ENCODE measurements at places on chromosomes 12 and 14. TPM values are rescaled to one million over a fixed set of nuclear protein-coding genes. Genes with fewer than 3 reads are reported as not detected.

The RIPK3 gene
- 5.9 TPM for total RNA-seq

The PIK3C2G gene
- total RNA-seq: not detected

DNA sequence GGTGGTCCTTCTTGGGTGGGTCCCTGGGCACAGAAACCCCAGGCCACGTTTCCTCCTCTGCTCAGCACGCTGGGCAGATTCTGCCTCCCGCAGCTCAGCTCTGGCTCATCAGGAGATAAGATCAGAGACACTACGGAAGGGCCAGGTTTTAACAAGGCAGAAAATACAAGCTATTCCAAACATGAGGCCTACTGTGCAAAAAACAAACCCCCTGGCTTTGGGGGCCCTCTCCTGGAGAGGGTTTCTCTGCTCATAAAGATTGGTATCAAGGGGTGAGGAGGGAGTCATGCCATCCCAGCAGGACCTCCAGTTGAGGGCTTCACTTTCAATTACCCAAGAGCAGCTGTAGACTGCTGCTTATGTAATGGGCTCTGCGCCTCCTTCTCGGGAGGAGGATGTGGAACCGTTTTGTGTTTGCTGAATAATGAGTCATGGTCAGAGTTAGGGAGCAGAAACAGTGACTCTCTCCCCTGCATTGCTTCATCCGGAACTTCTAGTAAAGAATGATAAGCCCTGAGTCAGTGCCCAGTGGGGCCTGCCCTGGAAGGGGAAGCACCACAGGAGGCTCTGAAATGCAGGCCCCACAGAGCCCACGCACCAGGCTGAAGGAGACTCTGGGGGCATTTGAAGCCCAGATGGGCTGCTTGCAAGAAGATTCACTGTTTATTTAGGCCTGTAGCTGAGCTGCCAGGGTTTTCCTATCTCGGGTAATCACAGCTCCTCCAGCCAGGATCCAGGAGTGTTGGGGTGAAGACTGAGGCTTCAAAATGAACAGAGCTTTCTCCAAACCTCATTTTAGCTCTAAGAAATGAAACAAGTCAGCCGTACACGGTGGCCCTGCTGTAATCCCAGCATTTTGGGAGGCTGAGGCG is 79.3 kb downstream of the SSPN start:
- peak; percentile 76 for DNase-seq

DNA sequence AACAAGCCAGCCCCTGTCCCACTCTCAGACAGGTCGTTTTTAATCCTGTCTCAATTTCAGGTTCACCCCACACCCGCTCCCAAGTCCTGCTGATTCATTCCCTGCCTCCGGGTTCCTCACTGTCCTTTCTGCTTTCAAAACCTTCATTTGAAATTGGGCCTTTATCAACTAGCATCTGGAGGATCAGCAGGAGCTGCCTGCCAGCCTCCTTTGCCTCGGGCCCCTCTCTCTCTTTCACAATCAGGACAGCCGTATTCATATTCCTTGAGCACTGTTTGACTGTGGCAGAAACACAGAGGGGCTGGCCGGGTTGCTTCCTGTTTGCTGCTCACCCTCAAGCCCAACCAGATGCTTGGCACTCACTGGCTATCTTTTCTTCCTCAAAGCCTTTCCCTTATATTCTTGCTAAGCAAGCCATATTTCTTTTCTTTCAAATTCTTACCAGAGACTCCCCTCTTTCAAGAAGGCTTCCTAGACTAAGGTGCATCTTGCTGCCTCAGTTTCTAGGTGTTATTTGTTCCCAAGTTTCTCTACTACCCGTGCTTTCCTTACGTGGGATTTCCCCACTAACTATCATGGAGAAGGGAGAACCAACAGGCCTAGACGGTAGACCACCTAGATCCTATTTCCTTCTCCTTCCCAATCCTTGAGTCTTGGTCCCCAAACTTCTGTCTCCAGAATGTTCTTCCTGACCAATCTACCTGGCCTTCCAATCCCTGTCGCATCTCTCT is 3.0 kb downstream of the GALNT6 start:
- no peak for DNase-seq

DNA sequence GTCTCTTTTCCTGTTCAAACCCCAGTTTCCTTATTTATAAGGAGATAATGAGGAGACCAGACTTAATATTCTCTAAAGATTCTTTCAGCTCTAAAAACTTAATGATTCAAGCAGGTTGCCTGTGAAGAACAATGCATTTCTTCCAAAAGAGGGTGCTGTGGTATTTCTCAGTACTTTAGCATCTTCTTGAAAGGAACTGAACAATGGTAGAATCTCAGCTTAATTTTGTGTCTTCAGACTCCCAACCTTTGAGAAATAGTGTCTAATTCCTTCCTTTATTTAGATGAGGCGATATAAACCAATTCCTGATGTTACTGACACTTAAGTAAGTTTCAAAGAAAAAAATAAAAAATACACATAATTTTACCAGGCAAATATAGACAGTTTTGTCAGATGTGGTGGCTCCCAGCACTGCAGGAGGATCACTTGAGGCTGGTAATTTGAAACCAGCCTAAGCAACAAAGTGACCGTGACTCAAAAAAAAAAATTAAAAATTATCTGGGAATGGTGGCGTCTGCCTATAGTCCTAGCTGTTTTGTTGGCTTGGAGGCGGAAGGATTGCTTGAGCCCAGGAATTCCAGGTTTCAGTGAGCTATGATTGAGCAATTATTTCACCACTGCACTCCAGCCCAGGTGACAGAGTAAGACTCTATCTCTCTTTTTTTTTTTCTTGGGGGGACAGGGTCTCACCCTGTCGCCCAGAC is 76.9 kb upstream of the PSMA6 start:
- DNase-seq: no peak

The GALNT8 gene
- total RNA-seq: 0.26 TPM

GRCh38 chr12:79687711-79688260 is 3.0 kb downstream of the PAWR start:
- DNase-seq: no peak

DNA sequence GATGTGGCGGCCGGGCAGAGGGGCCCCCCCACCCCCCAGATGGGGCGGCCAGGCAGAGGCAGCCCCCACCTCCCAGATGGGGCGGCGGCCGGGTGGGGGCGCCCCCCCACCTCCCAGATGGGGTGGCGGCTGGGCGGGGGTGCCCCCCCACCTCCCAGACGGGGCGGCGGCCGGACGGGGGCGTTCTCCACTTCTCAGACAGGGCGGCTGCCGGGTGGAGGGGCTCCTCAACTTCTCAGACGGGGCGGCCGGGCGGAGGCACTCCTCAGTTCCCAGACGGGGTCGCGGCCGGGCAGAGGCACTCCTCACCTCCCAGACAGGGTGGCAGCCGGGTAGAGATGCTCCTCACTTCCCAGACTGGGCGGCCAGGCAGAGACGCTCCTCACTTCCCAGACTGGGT is 469.8 kb downstream of the PCNX1 start:
- DNase-seq: no peak

- peak; percentile 68 for DNase-seq
Observed at GRCh38 chr12:19273482-19274330, 144.2 kb downstream of the PLEKHA5 start.

- no peak for DNase-seq
Observed at GRCh38 chr14:67863223-67863622, 43.6 kb downstream of the RAD51B start.

The LRP1-AS gene
- total RNA-seq: not detected

DNA sequence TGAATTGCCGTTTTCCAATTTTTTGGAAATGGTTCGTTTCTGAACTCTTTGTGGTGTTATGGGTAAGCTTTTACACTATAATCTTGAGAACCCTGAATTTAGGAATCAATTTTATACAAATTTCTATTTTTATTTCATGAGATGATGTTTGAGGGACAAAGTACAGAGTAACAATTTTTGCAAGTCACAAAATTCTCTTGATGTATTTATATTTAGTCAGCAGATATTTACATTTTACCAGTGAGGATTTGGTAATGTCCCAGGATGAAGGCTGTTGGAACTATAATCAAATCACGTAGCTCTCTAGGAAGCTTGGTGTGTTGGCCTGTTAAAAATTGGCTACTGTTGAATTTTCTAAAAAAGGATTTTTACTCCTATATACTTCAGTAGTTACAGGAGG is 24.2 kb downstream of the GPATCH2L start:
- DNase-seq: no peak

DNA sequence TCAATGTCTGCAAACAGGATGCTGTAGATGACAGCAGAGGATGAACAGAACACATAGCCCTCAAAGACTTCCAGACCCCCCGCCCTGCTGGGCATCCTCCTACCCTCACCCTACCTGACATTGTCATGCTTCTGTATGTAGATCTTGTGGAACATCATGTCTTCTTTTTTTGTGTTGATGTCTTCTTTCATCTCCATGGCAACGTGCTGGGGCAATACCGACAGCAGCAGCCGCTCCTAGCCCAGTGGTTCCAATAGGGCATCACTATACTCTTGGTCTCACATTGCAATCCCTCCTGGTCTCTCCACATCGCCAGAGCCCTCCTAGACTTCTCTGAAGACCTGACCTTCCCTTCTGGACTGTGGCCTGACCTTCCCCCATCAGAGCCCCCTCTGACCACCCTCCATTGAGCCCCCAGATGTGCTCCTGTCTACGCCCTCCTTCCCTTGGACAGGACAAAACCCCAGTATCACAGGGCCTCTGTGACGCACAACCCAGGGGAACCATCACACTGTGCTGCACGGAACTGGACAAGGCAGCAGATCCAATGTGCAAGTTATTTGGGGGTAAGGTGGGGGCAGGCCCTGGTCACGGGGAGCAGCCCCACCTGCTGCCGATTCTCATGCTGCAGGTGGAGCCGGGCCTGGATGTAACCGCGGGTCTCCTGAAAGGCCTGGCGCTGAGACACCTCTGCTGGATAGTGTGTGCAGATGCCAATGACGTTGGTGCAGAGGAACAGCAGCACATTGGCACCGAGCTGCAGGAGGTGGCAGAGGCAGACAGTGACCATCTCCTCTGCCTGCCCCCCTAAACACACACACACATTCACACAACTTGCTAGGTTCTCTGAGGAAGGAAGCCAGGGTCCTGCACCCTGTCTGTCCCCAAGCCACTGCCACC is 11.1 kb downstream of the ADCY6 start:
- DNase-seq: no peak

GRCh38 chr12:98752726-98753125 is 107.6 kb downstream of the APAF1 start:
- DNase-seq: no peak

All from activated naive CD4-positive, alpha-beta T cell treated with anti-CD3 and anti-CD28 coated beads for 36 hours (primary cell).